Foreskin keratinocyte (primary cell): ENCODE measurements at places on chromosomes 7 and 10.

GRCh38 chr7:29139796-29140195 lies 6.5 kb downstream of the CPVL start:
- DNase-seq: peak; percentile 69

DNA sequence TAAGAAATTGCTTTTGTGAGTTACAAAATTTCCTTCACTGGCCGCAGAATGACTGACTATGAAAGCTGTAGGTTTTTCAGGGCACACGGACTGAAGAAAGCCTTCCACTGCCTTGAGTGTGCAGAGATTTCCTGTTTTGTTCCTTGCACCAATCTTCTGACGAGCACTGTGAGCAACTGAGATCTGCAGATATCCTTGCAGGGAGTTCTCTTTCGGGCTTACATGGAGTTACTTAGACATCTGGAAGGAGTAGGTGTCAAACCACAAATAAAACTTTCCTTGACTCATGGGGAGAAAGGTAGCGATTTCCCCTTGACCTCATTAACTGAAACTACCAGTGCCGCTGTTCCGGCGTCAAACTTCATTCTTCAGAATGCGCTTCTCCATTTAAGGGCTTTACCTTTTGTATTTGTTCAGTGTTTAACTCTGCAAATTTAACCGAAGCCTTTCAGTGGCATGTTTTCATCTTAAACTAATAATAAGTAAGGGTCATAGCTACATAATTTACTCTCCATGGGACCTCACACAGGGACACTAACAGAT lies 1175.3 kb downstream of the GATA3 start:
- DNase-seq: no peak

- DNase-seq: peak; percentile 3
Observed at GRCh38 chr7:25515633-25516275, 287.5 kb upstream of the NPVF start.

DNA sequence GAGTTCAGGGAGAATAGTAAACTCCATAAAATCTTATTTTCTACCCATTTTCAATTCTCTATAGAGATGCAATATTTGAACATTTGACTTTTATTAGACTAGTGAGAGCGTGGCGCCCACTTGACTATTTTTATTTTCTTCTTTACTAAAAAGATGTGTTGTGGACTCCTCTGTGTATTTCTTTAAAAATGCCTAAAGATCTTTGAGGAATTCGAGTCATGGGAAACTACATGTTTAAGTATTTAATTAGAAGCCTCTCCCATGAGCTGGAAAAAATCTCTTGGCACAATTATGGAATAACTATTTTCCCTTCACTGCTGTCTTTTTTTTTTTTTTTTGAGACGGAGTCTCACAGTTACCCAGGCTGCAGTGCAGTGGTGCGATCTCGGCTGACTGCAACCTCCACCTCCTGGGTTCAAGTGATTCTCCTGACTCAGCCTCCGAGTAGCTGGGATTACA lies 124.2 kb downstream of the ARHGAP12 start:
- DNase-seq: no peak

GRCh38 chr7:16028636-16029035 lies 342.2 kb upstream of the MEOX2 start:
- DNase-seq: no peak

GRCh38 chr7:159056737-159057136 lies 87.9 kb downstream of the VIPR2 start:
- DNase-seq: no peak

DNA sequence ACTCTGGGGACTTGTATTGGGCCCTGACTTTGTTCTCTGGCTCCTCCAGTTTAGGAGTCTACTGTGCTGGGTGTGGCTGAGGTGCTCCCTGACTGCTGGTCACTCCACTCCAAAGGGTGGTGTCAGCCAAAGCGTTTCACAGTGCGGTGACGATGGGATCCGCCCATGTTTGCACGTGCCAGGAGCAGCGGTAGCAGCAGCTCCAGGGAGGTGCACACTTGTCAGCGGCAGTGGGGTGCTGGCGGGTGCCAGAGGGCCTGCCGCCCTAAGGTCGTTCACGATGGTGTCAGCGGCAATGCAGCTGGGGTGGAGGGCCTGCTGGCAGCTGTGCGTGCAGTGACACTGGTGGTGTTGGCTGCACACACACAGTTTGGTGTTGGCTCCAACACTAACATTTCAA lies 268.5 kb upstream of the AKR1E2 start:
- no peak for DNase-seq

GRCh38 chr10:108454793-108455192 lies 1290.3 kb upstream of the SORCS1 start:
- DNase-seq: no peak

GRCh38 chr7:84194484-84195271 lies at the start of gene SEMA3A:
Gene SEMA3A, minus strand, starts transcription at chr7:84194789. Its CDS starts 203 bp downstream, at chr7:84194586.
- DNase-seq: peak; percentile 84

- DNase-seq: no peak
Observed at GRCh38 chr7:70659263-70659662, 472.7 kb upstream of the GALNT17 start.

GRCh38 chr10:24010436-24010970 lies 198.4 kb upstream of the KIAA1217 start:
- no peak for DNase-seq

DNA sequence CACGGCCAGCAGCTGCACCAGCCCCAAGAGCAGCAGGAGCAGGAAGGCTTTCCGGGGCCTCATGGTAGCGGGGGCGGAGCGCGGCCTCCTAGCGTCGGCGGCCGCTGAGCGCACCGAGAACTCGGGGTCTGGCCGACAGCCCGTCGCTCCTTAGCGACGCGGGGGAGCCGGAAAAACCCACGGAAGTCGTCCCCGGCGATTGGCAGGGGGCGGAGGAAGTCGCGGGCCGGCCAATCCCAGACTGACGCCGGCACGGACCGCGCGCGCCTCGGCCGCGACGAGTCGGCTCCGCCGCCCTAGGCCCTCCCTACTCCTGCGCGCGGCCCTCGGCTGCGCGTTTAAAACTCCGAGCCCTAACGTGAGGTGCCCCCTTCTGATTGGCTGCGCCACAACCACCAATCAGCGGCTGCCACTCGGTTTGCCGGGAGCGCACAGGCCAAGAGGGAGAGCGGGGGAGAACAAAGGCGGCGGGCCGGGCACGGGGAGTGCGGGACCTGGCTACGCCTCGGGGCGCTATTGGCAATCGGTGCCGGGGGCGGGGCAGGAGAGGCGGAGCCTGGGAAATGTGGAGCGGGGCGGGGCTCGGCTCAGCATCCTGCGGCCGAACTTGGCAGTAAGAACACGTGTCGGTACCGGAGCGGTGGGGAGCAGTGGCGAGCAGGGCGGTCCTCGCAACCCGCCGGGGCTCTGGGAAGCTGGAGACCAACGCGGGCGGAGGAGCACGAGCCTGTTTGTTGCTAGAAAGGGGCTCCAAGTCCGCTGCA lies at the start of gene PDIA4:
TSS of gene PDIA4 (minus strand) at position 160 of the 764 bp plus-strand sequence. CDS start at position 63, 97 bp downstream.
- peak; percentile 98 for DNase-seq

DNA sequence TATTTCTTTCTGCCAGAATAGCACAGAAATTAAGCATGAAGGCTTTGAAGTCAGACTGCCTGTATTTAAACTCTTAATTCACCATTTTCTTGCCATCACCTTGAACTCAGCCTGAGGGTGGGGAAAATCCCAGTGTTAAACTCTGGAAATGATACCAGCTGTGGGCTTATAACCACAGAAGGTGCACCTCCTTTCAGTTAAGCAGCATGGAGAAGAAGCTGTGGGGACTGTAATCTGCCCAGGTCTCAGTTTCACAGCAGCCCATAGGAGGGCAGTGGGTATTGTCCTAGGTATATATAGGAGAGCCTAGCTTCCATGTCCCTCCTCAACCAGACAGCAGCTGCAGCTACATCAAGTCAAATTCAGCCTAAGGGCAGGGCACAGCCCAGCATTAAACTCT lies 241.6 kb downstream of the HPSE2 start:
- DNase-seq: no peak

DNA sequence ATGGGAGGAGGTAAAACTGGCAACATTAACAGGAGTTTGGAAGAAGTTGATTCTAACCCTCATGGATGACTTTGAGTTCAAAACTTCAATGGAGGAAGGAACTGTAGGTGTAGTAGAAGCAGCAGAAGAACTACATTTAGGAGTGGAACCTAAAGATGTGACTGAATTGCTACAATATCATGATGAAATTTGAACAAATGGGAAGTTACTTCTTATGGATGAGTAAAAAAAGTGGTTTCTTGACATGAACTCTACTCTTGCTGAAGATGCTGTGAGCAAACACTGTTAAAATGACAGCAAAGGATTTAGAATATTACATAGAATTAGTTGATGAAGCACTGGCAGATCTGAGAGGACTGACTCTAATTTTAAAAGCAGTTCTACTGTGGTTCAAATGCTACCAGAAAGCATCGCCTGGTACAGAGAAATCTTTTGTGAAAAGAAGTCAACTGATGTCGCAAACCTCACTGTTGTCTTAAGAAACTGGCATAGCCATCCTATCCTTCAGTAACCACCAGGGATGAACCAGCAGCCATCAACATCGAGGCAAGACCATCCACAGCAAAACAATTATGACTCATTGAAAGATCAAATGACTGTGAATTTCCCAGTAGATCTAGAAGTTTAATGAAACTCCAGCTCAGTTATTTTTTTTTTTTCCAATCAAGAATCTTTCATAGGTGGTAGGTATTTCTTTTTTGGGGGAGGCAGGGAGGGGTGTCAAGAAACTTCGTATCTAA lies 20.8 kb downstream of the BRAF start:
- DNase-seq: no peak

GRCh38 chr10:27741173-27742091 lies 4.2 kb downstream of the MKX start:
- DNase-seq: no peak

DNA sequence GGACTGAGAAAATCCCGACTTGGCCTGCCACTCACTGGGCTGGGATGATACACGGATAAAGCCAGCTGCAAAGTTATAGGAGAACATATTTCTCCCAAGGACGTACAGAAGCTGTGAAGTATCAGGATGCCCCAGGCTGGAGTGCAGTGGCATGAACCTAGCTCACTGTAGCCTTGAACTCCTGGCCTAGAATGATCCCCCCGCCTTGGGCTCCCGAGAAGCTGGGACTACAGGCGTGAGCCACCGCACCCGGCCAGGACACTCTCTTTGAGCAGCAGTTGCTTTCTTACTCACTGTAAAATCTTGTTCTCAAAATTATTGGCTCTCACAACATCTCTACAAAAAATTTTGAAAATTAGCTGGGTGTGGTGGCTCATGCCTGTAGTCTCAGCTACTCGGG lies 50.4 kb downstream of the CLEC2L start:
- DNase-seq: no peak

- no peak for DNase-seq
Observed at GRCh38 chr7:20307901-20308300, 22.8 kb upstream of the ITGB8 start.

GRCh38 chr7:159231017-159231416 lies 86.3 kb upstream of the VIPR2 start:
- DNase-seq: no peak

GRCh38 chr7:34734771-34735170 lies 76.8 kb downstream of the NPSR1 start:
- no peak for DNase-seq

- DNase-seq: no peak
Observed at GRCh38 chr7:102111061-102112041, 175.3 kb upstream of the SH2B2 start.

DNA sequence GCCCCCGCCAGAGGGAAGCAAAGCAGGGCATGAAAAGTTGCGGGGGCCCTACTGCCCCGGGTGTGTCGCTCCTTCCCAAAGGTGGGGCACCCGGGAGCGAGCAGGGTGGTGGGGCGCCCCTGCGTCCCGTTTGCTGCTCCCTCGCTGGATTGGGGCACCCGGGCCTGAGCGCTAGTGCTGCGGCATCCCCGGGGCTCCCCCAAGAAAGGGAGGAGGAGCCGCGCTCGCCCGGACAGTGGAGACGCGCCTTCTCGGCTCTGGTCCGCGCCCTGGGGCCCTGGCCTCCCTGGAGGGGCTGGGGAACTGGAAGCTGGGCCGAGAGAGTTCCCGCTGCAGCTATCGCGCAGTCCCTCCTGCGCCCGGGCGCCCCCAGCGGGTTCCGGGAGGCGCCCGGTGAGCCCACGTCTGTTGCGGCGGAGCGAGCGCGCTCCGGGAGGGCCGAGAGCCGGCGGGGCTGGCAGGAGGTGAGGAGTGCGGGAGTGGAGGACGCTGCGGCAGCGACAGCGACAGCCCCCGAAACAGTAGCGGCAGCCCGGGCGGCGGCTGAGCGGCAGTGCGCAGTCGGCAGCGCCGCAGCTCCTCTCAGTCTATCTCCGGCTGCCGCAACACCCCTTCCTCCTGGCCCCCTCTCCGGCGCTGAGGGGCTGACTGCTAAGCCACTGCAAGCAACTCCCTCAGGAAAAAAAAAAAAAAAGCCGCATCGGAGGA lies 504 bp upstream of the BMPER start:
- peak; percentile 37 for DNase-seq

DNA sequence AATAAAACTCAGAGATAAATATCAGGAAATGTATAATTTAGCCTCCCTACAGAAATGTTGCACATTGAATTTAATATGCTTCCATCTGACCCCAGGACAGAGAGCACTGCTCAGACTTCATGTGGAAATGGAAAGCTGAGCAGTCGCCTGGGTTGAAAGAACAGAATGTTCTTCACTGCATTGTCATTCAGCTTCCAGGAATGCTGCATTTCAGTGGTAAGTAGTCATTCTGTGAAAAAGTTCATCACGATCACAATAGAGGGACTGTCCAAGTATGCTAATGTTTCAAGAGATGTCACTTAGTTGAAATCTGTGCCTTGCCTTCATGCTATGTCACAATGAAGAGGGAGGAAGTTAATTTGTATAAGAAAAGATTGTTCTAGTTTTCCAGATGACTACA lies 147.3 kb downstream of the NRCAM start:
- DNase-seq: peak; percentile 88

DNA sequence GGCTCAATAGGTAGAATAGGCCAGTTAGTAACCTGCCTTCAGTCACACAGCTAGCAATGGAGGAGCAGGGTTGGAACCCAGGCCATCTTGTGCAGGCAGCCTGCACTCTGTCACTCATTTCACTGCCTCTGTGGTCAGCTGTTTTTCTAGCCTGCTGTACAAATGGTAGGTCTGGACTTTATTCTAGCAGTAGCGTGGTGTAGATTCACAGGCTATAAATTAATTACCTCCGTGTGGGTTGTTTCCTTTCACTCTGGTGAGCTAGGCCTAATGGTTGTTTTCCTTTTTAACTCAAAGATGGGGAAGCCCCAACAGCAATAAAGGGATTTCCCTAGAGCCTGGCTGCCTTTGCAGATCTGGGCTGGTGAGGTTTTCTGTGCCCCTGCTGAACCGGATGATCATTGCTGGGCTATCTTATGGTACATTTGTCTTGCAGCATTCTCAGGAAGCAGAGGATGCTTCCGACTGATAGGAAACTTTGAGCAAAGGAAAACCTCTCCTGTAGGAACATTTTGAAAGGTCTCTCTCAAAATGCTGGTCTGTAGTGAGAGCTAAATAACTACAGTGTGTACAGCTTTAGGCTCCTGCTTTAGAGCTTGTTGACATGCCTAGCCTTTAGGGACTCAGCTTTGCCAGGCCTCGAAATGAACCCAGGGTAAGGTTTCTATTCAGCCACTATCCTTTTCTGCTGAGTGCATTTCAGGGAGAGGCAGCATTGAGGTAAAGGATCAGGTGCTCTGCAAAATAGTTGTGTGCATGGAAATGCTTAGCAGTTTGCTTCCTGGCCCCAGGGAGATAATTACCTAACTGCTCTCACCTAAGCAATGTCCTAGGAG lies 157.4 kb downstream of the ST7 start:
- no peak for DNase-seq

GRCh38 chr10:104069613-104070012 lies 16.1 kb downstream of the COL17A1 start:
- DNase-seq: no peak

GRCh38 chr7:83976302-83976701 lies 218.3 kb downstream of the SEMA3A start:
- no peak for DNase-seq

GRCh38 chr7:155021699-155022145 lies 18.8 kb upstream of the PAXIP1 start:
- no peak for DNase-seq

- DNase-seq: no peak
Observed at GRCh38 chr10:75395932-75396630, 5.5 kb downstream of the ZNF503 start.
